ENCODE measurements at places on chromosomes 5 and 9.

GRCh38 chr5:43729846-43730478 is 127.0 kb downstream of the NNT start:
- no peak for DNase-seq

DNA sequence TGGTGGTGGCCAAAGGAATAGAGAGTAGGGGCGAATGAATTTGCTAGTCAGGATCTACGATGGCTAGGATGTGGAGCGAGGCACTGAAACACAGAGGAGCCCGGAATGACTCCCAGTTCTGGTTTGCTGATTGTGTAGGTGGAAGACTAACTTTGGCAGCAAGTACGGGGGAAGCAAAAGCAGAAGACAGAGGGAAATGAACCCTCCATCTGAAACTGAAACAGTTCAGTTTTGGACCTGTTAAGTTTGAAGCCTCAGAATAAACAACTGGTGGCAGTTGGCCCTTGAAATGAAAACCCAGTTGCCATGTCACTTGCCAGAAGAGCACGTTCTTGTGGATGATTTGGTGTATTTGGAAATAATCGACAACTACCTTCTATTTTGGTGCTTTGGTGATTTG is 15.4 kb upstream of the SMIM15 start:
- no peak for DNase-seq

GRCh38 chr5:44336708-44337107 is 52.5 kb downstream of the FGF10 start:
- DNase-seq, result no peak

GRCh38 chr5:87151547-87151946 is 116.1 kb upstream of the RASA1 start:
- no peak for DNase-seq

DNA sequence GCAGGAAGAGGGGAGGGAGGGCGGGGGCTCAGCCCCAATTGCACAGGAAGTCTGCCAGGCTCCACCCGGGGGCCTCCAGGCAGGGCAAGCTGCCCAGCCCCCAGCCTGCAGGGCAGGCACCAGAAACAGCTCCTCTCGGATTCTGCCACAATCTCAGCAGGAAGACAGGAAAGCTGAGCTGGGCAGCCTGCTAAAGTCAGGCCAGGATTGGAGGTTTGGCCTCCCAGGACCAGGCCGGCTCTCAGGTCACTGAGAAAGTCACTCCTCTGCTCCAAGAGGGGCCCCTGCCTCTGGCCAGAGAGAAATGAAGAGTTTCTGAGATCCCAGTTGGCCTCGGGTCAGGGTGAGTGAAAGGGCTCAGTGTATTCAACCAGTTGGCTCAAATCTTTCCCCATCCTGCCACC is 54.6 kb upstream of the STXBP1 start:
- DNase-seq, result no peak

DNA sequence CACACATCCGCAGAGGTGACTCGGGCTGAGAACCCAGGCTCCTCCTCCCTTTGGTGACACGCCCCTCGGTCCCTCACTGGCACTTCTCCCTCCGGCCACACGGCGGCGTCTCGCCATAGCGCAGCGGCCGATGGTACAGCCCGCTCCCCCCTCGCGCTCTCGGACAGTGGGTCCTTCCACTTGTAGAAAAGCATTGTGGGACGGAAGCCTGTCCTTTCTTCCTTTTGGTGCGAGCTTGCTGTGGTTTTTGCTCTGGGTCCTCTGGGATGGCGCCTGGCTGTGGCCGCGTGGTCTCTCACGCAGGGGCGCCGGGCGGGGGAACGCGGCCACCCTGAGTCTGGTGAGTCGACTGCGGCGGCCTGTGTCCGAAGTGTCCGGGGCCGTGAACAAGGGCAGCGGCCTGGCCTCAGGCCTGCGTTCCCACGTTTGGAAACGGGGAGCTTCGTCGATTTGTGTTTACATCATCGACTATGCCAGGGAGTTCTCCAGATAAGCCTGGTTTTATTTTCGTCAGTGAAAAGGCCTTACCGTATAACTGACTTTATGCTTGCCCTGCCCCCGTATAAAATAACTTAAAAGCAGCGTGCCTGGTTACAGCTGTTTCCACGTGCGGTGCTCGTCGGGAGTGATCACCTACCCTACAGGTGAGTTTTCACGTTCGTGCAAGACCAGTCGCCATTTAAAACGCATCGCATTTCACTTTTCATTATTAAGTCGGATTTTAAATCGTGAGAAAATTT is 258.3 kb downstream of the EPB41L4A start:
- DNase-seq, result peak; percentile 95

Measured in coronary artery (tissue), 2 donors.